Thoracic aorta (tissue), 2 donors: ENCODE measurements at places on chromosomes 11 and 22. TPM values are rescaled to one million over a fixed set of nuclear protein-coding genes. Genes with fewer than 3 reads are reported as not detected.

The CBLIF gene
- 1.8 TPM for total RNA-seq

The TXNRD2 gene
- 27.4 TPM for total RNA-seq

The CDON gene
- total RNA-seq = 17.7 TPM

The NPTXR gene
- 29.3 TPM for total RNA-seq

The SLC22A8 gene
- total RNA-seq = not detected

The PLA2G3 gene
- not detected for total RNA-seq

The PIWIL4 gene
- 11.5 TPM for total RNA-seq

The LRRC56 gene
- total RNA-seq = 0.41 TPM

The TSGA10IP gene
- total RNA-seq = not detected

The TIRAP gene
- total RNA-seq = 15.2 TPM

The IL17RA gene
- total RNA-seq = 28.4 TPM

The CCDC34 gene
- 1.5 TPM for total RNA-seq

The MYEOV gene
- total RNA-seq = 1.1 TPM

- H3K36me3 ChIP-seq = peaks cover 4% of the 10 kb centered on the region
- H3K4me3 ChIP-seq = no peak overlapping the region
- H3K27me3 ChIP-seq = no peaks in the 10 kb centered on the region
- DNase-seq = no peak
- H3K4me1 ChIP-seq = peaks cover 27% of the 10 kb centered on the region
These were observed 49.7 kb downstream of the EXT2 start for GRCh38 chr11:44145011-44145775.

GRCh38 chr11:235180-235579 is 962 bp downstream of the SIRT3 start:
- H3K27me3 ChIP-seq = no peaks in the 10 kb centered on the region
- H3K27ac ChIP-seq = no peak overlapping the region
- no peak for DNase-seq
- peaks cover 24% of the 10 kb centered on the region for H3K4me1 ChIP-seq
- no peaks in the 10 kb centered on the region for H3K36me3 ChIP-seq

GRCh38 chr22:49107561-49107960 is 720.1 kb downstream of the BRD1 start:
- H3K4me1 ChIP-seq = no peaks in the 10 kb centered on the region
- no peaks in the 10 kb centered on the region for H3K27me3 ChIP-seq
- DNase-seq = no peak
- no peak overlapping the region for H3K4me3 ChIP-seq
- H3K27ac ChIP-seq = no peak overlapping the region

GRCh38 chr22:29872144-29872893 is 10.7 kb upstream of the MTMR3 start:
- H3K36me3 ChIP-seq = no peaks in the 10 kb centered on the region
- H3K4me1 ChIP-seq = no peaks in the 10 kb centered on the region
- H3K4me3 ChIP-seq = no peak overlapping the region

DNA sequence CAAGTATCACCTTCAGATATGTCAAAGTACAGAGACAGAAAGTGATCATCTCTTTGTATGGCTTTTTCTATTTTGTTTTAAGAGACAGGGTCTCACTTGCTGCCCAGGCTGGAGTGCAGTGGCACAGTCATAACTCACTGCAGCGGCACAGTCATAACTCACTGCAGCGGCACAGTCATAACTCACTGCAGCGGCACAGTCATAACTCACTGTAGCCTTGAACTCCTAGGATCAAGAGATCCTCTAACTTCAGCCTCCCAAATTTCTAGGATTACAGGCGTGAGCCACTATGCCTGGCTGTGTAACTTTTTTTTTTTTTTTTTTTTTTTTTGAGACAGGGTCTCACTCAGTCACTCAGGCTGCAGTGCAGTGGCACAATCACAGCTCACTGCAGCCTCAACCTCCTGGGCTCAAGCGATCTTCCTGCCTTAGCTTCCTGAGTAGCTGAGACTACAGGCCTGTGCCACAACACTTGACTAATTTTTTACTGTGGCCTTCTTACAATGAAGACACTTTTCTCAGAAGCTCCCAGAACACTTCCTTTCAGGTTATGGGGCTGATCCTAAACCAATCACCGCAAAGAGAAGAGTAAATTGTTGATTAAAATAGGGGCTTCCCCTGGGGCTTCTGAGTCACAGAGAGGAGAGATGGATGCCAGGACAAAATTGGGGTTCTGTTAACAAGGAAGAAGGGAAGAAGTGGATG is 9.0 kb upstream of the HIKESHI start:
- no peak overlapping the region for H3K27ac ChIP-seq
- no peak overlapping the region for H3K4me3 ChIP-seq
- no peaks in the 10 kb centered on the region for H3K4me1 ChIP-seq
- no peaks in the 10 kb centered on the region for H3K27me3 ChIP-seq
- no peaks in the 10 kb centered on the region for H3K36me3 ChIP-seq

DNA sequence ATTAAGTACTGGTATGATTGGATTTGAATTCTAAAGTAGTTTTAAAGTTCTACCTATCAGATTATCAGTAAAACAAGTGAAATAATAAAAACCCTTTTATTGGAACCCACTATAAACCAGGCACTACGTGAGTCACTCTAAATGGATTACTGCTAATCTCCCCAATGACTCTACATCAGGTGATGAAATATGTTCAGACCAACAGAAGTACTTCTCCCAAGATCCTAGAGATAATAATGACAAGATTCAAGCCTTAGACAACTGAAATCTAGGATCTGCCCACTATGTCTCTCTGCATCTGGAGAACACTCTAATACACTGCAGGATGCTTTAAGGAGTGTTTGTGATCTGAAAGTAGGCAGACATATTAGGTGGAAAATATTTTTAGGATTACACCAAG is 652.1 kb upstream of the CHORDC1 start:
- no peak for DNase-seq
- no peaks in the 10 kb centered on the region for H3K36me3 ChIP-seq
- no peak overlapping the region for H3K4me3 ChIP-seq
- no peak overlapping the region for H3K27ac ChIP-seq
- H3K4me1 ChIP-seq = no peaks in the 10 kb centered on the region

GRCh38 chr22:23713696-23714595 is 23.1 kb downstream of the RGL4 start:
- H3K36me3 ChIP-seq = peaks cover 15% of the 10 kb centered on the region
- H3K4me3 ChIP-seq = no peak overlapping the region
- H3K27me3 ChIP-seq = no peaks in the 10 kb centered on the region
- peaks cover 11% of the 10 kb centered on the region for H3K4me1 ChIP-seq
- no peak for DNase-seq

- peaks cover 63% of the 10 kb centered on the region for H3K4me1 ChIP-seq
- H3K27me3 ChIP-seq = no peaks in the 10 kb centered on the region
- H3K36me3 ChIP-seq = no peaks in the 10 kb centered on the region
These were observed 46.3 kb downstream of the PIK3C2A start for GRCh38 chr11:17161515-17161914.

DNA sequence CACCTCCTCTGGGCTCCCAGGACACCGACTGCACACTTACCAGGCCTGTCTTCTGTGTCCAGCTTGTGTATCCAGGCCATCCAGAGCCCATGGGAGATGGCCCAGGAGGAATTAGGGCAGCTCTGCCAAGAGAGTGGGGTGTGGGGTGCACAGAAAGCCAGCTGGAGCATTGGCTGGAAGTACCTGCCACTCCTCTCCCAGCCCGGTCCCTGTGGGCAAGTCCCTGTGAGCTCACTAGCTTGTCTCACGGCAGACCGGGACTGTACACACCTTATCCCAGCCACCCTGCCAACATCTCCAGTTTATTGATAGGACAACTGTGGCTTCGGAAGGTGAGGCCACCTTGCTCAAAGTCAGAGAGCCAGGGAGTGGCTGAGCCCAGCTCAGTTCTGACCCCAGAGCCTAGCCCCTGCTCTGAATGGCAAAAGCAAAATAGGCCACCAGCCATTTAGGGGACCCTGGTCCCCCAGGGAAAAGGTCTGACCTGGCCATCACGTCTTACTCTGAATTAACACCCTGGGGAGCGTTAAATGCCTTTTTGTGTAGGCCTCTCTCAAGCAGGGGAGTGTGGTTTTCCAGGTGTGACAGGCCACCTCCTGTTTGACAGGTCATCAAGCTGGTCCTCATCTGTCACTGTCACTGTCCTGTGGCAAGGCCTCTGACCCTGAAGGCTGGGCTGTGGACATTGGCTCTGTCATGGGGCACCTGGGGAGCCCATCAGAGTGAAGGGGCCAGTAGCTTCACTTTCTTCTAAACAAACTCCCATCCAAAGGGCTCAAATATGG is 15.1 kb downstream of the UQCR10 start:
- DNase-seq = no peak
- no peaks in the 10 kb centered on the region for H3K27me3 ChIP-seq
- H3K36me3 ChIP-seq = no peaks in the 10 kb centered on the region
- peak overlapping the region; percentile 66 for H3K27ac ChIP-seq

DNA sequence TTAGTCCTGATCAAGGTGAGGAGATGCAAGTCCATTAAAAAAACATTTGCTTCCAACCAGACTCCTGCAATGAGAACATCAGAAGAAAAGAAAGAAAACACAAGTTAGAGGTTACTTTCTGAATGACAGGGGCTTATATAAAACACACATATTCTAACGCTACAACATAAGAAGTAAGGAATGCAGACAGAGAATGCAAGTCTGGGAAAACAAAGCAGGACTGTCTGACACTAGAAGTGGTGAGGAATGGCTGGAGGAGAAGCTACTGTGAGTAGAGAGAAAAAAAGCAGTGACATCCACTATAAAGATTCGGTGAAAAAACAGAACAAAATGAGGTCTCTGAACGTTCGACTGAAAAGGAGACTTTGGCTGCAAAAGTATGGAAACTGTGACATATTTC is 12.3 kb downstream of the TMEM216 start:
- no peaks in the 10 kb centered on the region for H3K4me1 ChIP-seq
- H3K36me3 ChIP-seq = peaks cover 60% of the 10 kb centered on the region
- H3K4me3 ChIP-seq = no peak overlapping the region

DNA sequence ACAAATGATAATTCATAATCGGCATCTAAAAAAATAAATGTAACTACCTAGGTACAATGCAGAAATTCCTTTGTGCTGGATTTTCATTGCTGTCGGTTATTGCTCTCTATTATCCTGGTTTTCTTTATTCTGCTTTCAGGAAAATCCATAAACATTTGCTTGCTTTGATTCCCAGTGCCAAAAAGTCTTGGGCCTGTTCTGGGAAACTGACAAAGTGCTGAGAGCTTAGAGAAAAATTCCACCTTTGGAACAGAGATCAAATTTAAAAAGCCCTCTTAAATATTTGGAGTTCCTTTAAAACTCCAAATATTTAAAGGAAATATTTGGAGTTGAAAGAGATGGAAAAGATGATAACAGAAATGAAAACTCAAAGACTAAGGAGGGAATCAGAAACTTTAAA is 87.3 kb upstream of the ZBED5 start:
- H3K27me3 ChIP-seq = no peaks in the 10 kb centered on the region
- no peaks in the 10 kb centered on the region for H3K36me3 ChIP-seq
- H3K4me3 ChIP-seq = no peak overlapping the region
- no peak for DNase-seq
- H3K4me1 ChIP-seq = peaks cover 17% of the 10 kb centered on the region
- H3K27ac ChIP-seq = no peak overlapping the region

DNA sequence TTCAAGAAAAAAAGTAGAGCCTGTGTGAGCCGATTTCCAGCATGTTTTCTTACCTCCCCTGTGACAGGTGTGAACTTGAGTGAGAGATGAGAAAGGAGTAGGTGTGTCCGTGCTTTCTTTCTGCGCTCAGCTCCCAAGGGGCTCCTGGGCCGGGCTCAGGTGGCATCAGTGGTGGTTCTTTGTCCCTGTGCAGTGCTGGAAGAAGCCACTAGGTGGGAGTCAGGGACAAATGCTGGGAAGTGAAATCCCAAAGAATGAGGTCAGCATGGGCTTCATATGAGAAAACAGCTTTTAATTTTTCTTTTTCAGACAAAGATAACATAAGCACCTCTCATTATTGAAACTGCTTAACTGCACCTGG is 57.8 kb downstream of the PPFIBP2 start:
- peak overlapping the region; percentile 37 for H3K27ac ChIP-seq
- DNase-seq = no peak
- no peaks in the 10 kb centered on the region for H3K36me3 ChIP-seq
- H3K4me3 ChIP-seq = no peak overlapping the region
- H3K27me3 ChIP-seq = no peaks in the 10 kb centered on the region
- H3K4me1 ChIP-seq = peaks cover 24% of the 10 kb centered on the region

DNA sequence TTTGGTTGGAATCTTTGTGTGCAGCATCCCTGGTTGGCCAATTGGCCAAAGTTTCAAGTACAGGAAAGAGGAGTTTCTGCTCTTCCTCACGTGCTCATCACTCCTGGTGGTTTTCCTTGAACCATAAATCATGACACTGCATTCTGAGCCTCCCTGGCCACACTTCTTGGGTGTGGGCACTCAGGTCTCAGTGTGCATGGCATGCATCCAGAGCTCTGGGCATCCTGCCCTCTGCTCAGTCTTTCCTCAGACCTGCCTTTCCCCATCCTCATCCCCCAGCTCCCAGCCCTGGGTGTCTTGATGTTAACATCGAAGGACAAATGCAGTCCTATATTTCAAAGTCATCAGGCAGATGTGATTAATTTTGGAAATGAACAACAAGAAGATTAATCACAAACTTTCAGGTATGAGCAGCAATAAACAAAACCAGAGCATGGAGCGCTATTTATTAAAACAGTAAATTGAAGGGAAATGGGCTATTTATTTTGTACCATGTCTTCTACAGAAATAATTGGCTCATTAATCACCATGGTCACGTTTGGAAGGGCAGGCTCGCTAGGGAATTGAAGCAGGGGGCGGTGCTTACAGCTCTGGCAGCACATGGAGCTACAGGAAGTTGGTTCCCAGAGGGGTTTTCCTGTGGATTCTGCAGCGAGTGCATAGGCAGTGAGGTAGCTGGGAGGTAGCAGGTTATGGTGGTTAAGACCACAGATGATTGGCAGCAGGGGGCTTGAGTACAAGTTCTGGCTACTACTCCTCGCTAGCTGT is 89.6 kb downstream of the CSNK2A3 start:
- H3K4me3 ChIP-seq = no peak overlapping the region
- peaks cover 14% of the 10 kb centered on the region for H3K4me1 ChIP-seq
- no peaks in the 10 kb centered on the region for H3K36me3 ChIP-seq
- no peak overlapping the region for H3K27ac ChIP-seq
- H3K27me3 ChIP-seq = no peaks in the 10 kb centered on the region

GRCh38 chr11:128483211-128483788 is 104.1 kb downstream of the ETS1 start:
- no peak overlapping the region for H3K4me3 ChIP-seq
- peaks cover 27% of the 10 kb centered on the region for H3K36me3 ChIP-seq
- peaks cover 27% of the 10 kb centered on the region for H3K4me1 ChIP-seq
- no peak overlapping the region for H3K27ac ChIP-seq
- no peaks in the 10 kb centered on the region for H3K27me3 ChIP-seq

GRCh38 chr11:43723617-43724016 is 43.1 kb downstream of the HSD17B12 start:
- peak overlapping the region; percentile 23 for H3K4me3 ChIP-seq
- H3K27me3 ChIP-seq = no peaks in the 10 kb centered on the region
- peak overlapping the region; percentile 15 for H3K27ac ChIP-seq
- no peak for DNase-seq

GRCh38 chr22:43928908-43929307 is 5.3 kb downstream of the PNPLA3 start:
- peaks cover 4% of the 10 kb centered on the region for H3K4me1 ChIP-seq
- DNase-seq = no peak
- peaks cover 2% of the 10 kb centered on the region for H3K27me3 ChIP-seq
- H3K27ac ChIP-seq = no peak overlapping the region
- H3K4me3 ChIP-seq = no peak overlapping the region

GRCh38 chr11:3200388-3201111 is 18.1 kb downstream of the MRGPRG start:
- no peak for DNase-seq
- no peak overlapping the region for H3K27ac ChIP-seq
- H3K27me3 ChIP-seq = no peaks in the 10 kb centered on the region
- H3K4me3 ChIP-seq = no peak overlapping the region

GRCh38 chr11:119144825-119145486 is 3.9 kb upstream of the ABCG4 start:
- no peak for DNase-seq
- H3K4me3 ChIP-seq = no peak overlapping the region
- no peaks in the 10 kb centered on the region for H3K36me3 ChIP-seq
- no peaks in the 10 kb centered on the region for H3K27me3 ChIP-seq
- no peak overlapping the region for H3K27ac ChIP-seq
- peaks cover 16% of the 10 kb centered on the region for H3K4me1 ChIP-seq
